ENCODE measurements at places on chromosomes 1 and 21.

DNA sequence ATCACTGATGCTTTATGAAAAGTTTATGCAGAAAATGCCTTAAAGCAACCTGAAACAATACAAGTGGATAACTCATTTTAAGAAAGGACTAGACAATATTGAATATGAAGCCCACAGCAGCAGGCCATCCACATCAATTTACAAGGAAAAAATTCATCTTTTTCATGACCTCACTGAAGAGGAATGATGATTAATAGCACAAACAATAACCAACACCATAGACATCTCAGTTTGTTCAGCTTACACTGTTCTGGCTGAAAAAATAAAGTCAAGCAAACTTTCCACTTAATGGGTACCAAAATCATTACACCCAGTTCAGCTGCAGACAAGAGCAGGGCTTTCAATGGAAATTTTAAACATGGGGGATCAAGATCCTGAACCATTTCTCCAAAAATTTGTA is 380.6 kb upstream of the NEGR1 start:
- no peak for DNase-seq

DNA sequence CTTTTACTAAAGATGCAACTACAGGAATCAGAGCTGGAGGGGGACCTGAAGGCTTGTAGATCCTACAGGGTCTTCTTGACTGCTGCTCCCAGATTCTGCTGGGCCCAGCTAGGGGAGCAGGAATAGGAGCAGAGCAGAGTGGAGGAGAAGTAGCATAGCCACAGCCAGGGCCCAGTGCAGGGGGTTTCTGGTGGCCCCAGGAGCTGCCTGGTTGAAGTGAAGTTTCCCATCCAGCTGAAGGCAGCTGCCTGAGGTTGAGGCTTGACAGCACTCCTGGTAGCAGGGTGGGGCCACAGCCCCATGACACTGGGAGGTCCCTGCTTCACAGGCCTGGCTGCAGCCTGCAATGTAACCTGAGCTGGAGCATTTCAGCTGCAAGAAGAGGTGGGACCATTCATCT is 2.0 kb upstream of the INPP5B start:
- DNase-seq = no peak

DNA sequence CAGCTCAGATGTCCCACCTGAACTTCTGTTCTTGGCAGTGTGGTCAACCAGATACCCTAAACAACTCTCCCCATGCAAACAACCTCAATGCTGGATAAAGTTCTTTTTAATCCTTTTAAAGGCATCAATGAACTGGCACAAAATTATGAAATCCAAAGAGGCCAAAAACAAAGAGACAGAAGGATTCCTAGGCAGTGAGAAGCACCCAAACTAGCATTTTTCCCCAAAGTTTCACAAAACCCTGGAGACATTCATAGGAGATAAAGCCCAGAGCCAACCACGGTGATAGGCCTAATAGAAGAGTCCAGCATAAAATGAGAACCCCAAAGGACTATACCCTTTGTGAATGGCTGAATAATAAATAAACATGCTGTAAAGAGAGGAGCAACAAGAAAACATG is 50.7 kb downstream of the MATN1 start:
- no peak for DNase-seq

GRCh38 chr1:186210258-186210657 is 164.8 kb downstream of the TPR start:
- no peak for DNase-seq

DNA sequence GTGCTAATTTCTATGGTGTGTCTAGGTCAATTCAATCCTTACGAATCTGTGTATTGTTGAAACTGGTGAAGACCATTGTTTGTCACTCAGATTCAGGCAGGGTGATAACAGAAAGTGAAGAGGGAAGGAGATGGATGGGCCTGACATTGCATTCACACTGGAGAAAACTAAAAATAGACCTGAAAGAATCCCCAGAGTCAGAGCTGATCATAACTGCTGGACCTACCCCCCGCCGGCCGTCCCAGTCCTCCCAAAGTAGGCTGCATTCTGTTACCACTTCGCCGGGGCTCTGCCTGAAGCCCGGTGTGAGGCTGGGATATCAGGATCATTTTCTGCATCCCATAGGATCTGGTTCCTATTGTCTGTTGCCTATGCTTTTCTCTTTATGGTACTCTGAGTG is 121.1 kb downstream of the NUF2 start:
- no peak for DNase-seq

DNA sequence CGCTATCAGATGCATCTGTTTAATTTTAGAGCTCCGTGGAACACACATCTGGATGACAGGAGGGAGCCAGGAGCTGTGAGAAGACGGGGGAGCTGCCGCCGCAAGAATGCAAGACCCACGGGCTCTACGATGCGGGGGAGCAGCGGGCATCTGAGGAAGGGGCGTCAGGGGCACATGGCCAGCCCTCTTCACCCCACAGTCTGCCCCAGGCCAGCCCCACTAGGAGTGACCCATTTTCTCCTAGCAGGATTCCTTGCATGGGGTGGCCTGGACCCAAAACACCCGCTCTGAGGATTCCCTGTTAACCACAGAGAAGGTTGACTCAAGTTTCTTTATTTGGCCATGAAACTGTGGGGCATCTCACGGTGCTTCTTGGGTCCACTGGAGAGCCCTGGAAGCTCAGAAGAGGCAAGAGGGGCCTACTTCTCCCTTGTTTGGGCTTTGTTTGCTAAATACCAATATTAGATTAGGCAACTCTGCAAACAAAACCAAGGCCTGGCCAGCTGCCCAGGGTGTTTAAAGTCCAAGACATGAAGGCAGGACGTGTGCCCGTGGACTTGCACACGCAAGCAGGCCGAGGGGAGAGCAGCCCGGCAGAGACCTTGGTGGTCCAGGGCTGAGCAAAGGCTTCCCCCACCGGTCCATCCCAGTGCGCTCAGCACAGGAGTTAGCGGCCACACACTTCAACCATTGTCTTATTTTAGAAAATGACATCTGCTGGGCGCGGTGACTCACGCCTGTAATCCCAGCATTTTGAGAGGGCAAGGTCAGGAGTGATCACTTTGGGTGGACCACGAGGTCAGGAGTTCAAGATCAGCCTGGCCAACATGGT is 89.8 kb downstream of the DHRS3 start:
- DNase-seq = no peak

GRCh38 chr1:115771094-115771846 is 2.8 kb upstream of the CASQ2 start:
- DNase-seq = no peak

DNA sequence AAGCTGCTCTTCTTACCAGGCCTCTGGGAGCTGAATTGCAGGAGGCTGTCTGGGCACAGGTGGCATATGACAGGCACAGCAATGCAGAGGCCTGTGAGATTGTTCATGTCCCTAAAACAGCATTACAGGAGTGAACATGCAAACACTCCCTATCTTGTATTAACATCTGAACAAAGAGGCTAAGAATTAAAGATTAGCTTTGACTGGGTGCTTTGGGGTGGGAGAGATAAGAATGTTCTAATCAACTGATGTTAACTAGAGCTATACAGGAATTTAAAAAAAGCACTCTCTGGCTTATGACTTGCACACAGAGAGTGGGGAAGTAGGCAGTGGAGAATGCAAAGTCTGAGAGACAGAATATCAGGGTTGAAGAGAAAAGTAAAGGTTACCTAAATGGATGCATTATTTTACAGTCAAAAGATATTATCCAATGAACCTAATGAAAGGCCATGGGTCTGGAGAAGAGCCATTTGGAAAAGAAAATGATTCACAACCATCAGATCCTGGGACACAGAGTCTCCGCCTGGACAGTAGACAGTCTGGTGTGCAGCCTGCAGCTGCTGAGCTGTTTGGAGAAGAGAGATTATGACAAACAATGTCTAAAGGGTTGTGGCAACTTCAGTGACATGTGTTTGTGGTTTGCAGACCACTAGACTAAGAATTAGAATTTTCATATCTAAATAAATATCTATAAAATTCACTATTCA is 20.2 kb downstream of the DPT start:
- no peak for DNase-seq

Measured in CD4-positive, CD25-positive, alpha-beta regulatory T cell (primary cell).